ENCODE measurements at places on chromosomes 5 and 9.

DNA sequence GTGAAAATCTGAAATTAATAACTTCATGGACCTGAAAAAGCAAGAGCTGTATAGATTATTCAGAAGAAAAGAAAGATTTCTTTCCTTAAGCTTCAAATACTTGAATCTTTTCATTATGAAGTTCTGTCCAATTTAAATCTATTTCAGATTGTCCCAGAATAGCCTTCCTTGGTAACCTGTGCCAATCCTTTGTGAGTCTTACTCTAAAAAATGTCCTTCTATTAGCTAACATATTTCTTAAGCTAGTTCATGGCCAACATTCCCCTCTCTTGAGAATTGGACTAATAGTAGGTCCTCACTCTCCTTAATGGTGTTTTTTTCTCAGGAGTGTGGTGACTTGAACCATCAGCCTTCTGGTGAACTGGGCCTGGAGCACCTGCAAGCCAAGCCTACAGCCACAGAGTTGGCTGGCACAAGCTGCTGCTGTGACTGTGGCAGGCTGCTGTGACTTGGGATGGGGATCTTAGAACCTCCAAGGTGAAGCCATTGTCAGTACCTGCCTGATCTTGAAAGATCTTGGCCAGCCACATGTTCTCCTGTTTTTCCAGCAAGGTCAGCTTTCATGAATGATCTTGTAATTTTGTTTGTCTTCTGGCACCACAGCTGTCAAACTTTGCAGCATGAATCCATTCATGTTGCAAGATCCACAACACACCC, 262.6 kb upstream of the MAP3K1 start:
- no peak for DNase-seq

- DNase-seq: no peak
Observed at GRCh38 chr5:96691503-96692303, 29.5 kb downstream of the CAST start.

DNA sequence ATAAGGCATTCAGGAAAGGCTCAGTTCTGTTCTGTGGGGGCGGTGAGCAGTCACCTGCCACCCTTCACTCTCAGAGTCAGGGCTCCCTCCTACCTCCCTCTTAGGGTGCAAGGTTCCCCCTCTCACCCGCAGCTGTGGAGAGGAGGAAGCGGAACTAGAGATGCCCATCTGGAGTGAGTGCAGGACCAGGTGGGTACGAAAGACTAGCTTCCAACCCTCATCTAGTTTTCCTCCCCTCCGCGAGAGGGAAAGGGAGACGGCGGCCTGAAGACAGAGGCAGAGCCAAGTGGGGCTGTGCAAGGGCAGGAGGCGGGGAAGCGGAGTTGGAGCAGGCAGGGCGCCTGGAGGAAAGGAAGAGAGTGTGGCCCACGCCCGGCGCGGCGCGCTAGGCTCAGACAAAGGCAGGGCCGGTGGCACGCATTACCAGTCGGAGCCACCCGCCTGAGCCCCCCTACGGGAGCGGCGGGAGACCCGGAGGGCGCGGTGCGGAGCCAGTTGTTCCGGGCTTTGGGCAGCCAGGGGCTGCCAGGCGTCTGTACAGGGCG, 7.3 kb downstream of the PRR7 start:
- no peak for DNase-seq

DNA sequence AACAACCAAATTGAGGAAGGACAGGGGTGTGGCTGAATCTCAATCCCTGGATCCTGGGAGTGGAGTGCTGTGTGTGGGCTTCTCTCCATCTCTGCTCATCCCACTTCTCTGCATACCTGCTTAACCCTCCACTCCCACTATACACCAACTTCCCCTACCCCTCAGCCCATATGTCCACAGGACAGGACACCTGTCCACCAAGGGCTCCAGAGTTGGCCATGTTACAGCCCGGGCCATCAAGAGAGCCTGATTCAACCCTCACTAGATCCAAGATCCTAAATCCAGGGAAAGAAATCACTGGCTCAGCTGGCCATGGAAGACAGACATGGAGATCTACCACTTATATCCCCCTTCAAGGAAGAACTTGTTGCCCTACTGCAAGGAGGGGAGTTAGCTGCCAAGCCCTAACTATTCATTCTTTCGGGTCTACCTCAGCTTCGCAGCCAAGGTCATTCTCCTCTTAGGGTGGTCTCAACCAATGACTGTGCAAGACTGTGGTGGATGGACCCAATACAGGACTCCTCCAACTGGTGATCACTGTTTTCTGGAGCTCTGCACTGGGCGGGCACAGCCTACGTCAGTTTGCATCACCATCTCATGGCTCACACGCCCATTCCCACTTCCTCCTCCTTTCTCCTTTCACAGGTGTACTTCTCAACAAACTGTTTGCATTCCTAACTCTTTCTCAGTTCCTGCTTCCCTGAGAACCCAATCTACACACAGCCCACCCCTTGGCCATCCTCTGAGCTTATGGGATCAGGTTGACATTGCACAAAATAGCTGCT, 53.7 kb upstream of the ZBTB43 start:
- no peak for DNase-seq

Measured in ELR (cell line).